Gastroesophageal sphincter (tissue), 4 donors: ENCODE measurements at places on chromosomes 5 and 9.
A peak's percentile ranks its signal among the peaks of the same experiment; 100 is the strongest.

DNA sequence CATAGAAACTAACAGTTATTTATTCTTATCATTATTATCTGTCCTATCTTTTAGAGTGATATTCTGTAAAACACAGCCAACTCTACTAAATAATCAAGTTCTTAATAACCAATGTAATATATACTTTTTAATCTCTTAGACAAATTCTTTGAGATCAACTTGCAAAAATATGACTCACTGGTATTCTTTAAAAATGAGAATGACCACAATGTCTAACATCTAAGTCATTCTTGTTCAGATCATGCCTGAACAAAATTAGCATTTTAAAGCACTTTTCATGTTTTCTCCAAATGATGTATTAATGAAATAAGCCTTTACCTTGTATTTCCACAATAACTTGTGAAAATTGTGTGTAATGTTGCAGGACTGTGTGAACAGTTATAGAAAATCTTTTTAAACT lies 356.9 kb upstream of the RGMB start:
- ATAC-seq: no peak

GRCh38 chr5:136749016-136749415 lies 383.7 kb upstream of the TRPC7 start:
- ATAC-seq: no peak

GRCh38 chr5:406041-406440 lies 36.9 kb upstream of the EXOC3 start:
- ATAC-seq: no peak

- ATAC-seq: peak; percentile 57
Observed at GRCh38 chr5:123708074-123708806, 196.3 kb downstream of the CSNK1G3 start.

DNA sequence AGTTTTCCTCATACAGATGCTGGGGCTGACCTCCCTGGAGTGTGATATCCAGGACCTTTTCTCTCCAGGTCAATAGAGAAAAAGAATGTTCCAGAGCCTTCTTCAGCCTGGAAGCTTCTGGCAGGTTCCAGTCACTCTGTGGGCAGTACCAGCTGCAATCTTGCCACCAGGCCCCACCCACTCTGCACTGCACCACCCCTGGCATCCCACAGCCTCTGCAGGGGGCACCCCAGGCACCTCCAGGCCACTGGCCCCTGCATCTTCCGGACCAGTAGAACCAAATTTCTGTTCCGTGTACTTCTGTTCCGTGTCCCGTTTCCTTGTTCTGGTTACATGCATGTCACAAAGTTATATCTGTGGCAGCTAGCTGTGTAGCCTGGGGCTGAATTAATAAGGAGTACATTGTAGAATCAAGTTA lies 83.3 kb upstream of the ZBTB43 start:
- no peak for ATAC-seq

- ATAC-seq: no peak
Observed at GRCh38 chr5:64822320-64822719, 53.6 kb downstream of the CWC27 start.

DNA sequence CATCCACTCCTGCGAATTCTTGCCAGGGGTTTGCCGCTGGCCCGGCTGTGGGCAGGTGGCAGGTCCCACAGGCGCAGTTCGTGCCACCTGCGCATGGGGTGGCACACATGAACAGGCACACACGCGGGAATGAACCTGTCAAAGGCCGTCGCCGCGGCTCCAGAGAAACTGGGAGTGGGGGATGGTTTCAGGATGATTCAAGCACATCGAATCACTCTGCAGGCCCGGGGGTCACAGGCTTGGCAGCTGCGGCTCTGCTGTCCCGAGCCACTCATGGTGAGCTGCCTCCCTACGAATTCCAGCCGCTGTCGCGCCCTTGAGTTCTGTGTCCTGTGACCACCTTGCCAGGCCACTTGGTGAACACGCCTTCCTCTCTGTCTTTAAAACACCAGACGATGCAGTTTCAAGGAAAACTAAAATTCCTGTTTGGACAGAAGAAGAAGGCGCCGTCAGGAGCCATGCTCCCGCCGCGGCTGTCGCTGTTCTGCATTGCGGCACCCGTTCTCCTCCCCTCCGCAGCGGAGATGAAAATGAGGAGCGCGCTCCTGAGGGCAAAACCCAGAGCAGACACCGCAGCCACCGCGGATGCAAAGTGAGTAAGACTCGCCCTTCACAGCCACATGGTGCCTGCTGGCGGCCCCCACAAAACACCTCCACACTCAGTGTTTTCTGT lies 15.4 kb upstream of the EXOC3 start:
- no peak for ATAC-seq

DNA sequence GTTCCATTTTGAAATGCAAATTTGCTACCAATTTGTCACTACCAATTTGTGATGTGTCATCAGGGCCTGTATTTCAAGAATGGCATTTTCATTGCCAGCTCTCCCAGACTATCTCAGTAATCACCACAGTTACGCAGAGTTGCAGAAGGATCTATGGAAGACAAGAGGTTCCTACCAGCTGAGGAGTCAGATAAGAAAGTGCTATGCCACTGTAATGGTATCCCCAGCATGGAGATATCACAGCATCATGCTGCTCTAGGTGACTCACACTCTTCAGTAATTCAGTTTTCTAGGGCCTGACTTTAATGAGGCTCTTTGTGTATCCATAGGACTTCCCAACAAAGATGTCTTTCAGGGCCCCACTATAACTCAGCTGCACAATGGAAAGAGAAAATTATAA lies 490.3 kb downstream of the ARHGEF28 start:
- ATAC-seq: no peak

- ATAC-seq: peak; percentile 83
Observed at GRCh38 chr9:124297551-124297901, 39.8 kb downstream of the NEK6 start.

- ATAC-seq: no peak
Observed at GRCh38 chr5:148926207-148926606, 99.8 kb downstream of the ADRB2 start.
